ENCODE measurements at places on chromosomes 11 and 22.

DNA sequence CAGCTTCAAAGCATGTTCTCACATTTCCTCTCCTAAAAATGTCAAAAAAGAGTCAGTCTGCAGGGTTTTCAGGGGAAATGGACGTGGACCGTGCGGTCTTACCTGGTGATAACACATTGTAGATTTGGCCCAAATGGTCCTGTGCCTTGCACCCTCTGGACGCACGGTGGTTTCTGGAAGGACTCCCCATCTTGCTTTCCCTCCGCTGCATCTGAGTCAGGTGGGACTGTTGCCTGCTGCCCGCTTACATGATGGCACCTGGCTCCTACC, 1290.1 kb downstream of the TBC1D22A start:
- no peak for DNase-seq

GRCh38 chr11:112113539-112114457, 27.1 kb downstream of the SDHD start:
- no peak for DNase-seq

- DNase-seq, result no peak
These were observed 174.9 kb upstream of the C11orf87 start for GRCh38 chr11:109247071-109247470.

DNA sequence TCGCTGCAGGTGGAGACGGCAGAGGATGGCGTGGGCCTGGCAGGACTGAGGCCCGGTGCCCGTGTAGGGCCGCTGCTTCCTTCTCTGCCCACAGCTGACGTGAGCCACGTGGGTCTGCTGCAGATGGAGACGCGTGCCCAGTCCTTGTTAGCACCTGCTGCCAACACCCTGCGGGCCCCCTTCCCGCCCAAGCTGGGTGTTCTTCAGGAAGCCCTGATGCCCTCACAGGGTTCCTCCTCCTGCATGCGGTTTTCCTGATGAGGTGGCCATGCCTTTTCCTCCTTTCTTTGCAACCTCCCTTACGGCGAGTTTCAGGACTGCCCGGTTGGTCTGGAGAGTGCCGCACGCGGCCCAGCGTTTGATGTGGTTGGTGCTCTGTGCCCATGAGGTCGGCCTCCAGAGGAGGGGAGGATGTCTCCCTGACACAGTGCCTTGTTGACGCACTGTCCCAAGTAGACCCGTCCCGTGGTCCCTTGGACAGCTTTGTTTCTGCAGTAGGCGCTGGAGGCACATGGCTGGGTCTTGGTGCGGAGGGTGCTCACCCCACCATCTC, 44.7 kb downstream of the AP2A2 start:
- no peak for DNase-seq

DNA sequence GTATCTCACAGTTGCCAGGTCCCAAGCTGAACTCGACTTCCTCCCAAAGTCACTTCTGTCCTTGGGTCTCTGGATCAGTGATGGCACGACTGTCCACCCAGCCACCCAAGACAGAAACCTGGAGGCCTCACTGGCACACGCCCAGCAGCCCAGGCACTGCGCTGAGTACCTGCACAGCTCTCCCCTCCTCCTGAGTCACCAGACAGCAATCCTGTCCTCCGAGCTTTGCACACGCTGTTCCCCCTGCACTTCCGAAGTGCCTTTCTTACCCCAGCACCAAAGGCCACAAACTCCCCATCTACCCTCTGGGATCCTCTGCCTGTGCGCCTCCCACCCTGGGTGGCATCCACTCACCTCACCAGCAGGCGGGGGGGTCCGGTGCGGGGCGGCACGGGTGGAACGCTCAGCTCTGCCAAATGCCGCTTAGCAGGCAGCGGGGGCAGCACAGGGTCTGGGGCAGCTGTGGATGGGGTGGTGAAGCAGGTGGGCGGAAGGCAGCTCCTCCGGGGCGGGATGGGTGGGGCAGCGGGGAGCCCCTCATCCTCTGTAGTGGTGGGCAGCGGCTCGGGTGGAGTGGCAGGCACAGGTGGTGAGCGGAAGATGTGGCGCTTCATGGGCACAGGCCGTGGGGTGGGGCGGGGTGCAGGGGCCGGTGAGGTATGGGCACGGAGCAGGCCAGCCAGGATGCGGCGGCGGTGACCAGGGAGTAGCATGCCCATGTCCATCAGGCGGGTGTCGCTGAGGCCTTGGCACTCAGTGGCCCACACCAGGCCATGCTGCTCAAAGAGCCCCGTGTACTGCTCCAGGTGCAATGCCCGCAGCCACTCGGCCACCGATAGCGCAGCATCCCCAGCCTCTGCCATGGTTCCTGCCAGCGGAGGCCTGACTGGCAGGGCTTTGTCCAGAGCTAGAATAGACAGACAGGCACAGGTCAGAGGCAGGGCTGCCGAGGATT, 25.7 kb downstream of the ARAP1 start:
- DNase-seq, result no peak

DNA sequence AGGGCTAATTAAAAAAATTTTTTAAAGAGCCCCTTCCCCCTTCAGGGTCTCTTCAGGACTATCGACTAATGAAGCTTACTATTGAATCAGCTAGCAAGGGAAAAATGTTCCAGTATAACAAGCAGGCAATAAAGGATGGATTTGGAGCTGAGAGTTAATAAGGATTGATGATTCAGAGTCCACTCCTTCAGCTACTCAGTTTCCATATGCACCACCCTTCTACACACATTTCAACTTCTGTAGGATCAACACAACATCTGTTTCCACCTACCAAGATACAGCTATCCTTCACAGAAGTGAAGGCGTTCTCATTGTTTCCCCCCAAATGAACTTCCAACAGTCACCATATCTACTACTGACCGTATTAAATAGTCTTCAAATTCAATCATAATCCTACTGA, 6.6 kb upstream of the ALKBH3 start:
- DNase-seq, result no peak

DNA sequence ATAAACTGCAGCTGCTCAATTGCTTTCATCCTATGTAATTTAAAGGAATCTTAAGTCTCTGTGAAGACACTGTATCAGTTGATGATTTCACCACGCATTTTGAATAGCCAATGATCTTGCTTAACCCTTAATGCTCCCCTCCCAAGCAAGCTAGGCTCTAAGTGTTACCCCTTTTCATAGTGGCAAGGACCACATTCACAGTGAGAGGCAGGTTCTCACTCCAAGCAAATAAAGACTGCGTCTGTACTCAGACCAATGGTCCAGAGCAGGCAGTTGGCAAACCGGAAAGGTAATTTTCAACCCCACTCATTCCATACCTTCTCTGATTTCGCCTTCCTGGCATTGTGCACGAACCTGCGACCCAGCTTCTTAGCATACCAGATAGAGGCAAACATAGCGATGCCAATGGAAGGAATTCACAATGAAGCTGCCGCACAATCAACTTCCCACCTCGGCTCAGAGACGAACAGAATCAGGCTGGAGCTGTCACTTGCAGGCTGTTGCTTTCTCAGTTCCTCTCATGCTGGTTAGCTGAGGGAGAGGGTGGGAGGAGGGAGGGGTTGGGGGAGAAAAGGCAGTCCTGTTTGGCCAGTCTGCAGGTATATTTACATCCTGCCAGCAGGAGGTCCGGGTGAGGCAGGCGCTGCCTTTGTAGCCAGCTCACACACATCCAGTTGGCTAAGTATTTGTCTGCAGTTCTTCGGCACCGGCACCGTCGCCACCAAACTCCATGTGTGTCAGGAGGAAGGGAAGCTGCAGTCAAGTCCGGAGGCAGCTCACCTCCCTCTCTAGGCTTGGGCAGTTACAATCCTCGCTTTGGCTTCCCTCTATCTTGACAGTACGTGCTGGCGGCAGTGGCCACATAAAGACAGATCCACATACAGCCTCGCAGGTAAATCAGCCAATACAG, 1151.2 kb upstream of the CCDC90B start:
- DNase-seq, result no peak

DNA sequence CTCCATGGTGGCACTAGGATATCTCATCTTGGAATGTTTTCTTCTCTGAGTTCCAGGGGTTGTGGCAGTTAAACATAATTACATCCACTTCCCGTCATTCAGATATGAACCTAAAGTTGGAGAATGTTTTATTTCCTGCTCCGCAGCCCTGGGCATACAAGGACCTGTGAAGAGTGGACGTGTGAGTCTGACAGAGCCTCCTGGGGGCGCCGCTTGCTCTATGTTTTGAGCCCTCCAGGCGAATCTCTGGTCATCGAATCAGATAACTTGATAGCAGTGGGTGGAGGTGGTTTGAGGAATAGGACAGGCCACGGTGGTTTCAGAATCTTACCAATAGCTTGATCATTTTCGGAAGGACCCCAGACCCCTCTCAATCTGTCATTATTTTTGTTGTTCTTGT, 174.2 kb downstream of the NTM start:
- no peak for DNase-seq

GRCh38 chr11:27701355-27702105, 1.3 kb upstream of the BDNF start:
- DNase-seq, result no peak

GRCh38 chr11:63711838-63712237, 30.5 kb downstream of the RTN3 start:
- no peak for DNase-seq

- no peak for DNase-seq
These were observed 789.9 kb upstream of the LRRC4C start for GRCh38 chr11:42249401-42249800.

DNA sequence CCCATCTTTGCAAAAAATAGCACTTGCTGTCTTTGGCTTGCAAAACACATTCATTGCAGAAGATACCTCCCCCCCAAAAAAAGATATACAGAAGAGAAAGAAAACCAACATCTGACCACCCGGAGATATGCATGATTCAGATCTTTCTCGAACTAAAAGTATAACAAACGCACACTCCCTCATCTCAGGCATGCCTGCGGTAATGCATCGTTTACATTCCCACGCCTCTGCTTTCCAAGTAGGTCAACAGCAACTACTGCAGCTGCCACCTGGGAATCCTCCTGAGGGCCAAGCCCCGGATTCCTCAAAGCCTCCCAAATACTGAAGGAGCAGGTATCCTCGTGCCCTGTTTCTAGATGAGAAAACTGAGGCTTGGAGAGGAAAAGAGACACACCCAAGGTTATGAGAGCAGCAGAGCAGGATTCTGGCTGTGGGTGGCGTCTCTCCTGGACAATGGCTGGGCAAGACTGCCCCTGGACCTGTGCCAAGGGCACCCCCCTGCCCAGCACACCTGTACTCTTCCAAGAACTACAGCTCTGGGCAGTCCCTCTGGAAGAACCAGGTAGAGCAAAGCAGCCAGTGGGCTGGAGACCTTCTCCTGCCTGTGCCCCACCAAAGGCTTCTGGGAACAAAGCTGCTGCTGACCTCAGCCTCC, 38.1 kb downstream of the NUP50 start:
- DNase-seq, result peak; percentile 97

GRCh38 chr11:73818846-73819245, 31.2 kb downstream of the MRPL48 start:
- no peak for DNase-seq

- no peak for DNase-seq
These were observed 90.4 kb downstream of the RELT start for GRCh38 chr11:73466643-73467042.

GRCh38 chr22:30438559-30438958, 13.0 kb downstream of the MTFP1 start:
- DNase-seq, result no peak

- no peak for DNase-seq
These were observed 201.9 kb upstream of the UBASH3B start for GRCh38 chr11:122453586-122453985.

DNA sequence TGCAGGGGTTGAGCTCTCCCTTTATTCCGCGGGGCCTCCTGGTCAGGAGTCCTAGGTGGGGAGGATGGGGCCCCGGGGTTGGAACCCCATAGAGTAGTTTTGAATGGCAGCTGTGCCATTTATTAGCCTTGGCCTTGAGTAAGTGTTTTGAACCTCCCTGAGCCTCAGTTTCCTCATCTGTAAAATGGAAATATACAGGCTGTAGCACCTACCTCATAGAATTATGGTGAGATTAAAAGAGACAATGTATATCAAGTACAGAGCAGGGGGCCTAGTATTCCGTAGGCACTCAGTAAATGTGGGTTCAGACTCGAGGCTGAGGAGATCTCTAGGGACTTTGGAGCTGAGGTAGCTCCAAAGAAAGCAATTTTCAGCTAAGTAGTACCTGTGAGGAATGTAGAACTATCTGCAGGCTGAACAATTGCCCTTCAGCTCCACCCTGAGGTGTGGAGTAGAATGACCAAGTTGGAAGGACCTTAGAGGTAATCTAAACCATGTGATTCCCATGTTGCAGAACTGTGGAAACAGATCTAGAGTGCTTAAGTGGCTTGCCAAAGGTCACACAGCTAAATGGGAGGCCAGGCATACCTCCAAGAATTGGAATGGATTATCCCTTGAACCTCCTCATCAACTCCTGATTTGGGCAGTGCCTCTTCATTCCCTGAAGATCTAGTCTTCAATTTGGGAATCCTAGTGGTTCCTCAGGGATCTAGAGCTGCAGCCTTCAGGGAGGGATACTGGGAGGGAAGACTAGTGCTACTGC, 682 bp downstream of the PGAP2 start:
- DNase-seq, result no peak

DNA sequence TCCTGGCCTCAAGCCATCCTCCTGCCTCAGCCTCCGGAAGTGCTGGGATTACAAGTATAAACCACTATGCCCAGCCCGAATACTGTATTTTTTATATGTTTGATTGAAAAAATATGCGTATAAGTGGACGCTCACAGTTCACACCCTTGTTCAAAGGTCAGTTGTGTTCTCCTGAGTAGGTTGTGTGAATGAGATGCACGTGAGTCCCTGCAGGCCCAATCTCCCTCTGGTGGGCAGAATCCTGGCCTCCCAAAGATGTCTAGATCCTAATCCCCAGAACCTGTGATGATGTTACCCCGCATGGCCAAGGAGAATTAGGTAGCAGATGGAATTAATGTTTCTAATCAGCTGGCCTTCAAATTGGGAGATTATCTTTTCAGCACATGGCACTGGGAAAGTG, 41.9 kb downstream of the CTTN start:
- no peak for DNase-seq

DNA sequence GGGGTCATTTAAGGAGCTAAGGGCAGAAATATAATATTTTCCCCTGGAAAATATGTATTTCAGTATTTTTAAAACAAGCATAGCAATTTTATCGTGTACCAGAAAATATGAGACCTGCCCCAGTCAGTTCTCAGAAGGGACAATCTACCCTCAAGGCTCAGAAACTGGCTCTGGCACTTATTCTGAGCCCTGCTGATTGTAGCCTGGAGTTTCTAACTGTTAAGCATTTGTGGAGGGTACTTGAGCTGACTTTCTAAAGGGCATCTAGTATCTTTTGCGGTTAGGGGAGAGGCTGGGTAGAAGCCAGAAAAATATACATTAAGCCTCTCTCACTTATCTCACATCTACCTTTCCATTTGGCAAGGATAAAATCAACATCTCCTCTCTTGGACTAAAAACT, 71.3 kb upstream of the FSHB start:
- DNase-seq, result no peak

DNA sequence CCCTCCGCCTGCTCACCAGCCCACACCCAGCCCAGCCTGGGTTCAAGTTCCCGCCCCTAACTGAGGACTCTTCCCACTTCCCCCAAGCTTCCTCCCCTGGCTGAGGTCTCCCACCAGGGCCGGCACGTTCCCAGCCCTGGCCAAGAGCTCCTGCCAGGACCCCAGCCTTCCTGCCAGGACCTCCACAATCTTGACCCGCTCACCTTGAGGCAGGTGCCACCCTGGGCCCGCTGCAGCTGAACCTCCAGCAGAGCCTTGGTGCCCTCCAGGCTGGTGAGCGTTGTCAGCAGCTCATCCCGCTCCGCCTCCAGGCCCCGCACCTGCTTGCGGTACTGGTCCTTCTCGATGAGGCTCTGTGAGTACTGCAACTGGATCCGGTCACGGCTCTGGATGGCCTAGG, 13.2 kb downstream of the CARD10 start:
- no peak for DNase-seq

- DNase-seq, result no peak
These were observed 22.9 kb downstream of the TRIM22 start for GRCh38 chr11:5712507-5712906.

GRCh38 chr11:17596711-17597110, 49.7 kb downstream of the OTOG start:
- DNase-seq, result no peak
